ENCODE measurements at places on chromosomes 4 and X. TPM values are rescaled to one million over a fixed set of nuclear protein-coding genes. Genes with fewer than 3 reads are reported as not detected.

- no peak for DNase-seq
Measured at GRCh38 chr4:151409470-151410313, 716 bp downstream of the FHIP1A start.

DNA sequence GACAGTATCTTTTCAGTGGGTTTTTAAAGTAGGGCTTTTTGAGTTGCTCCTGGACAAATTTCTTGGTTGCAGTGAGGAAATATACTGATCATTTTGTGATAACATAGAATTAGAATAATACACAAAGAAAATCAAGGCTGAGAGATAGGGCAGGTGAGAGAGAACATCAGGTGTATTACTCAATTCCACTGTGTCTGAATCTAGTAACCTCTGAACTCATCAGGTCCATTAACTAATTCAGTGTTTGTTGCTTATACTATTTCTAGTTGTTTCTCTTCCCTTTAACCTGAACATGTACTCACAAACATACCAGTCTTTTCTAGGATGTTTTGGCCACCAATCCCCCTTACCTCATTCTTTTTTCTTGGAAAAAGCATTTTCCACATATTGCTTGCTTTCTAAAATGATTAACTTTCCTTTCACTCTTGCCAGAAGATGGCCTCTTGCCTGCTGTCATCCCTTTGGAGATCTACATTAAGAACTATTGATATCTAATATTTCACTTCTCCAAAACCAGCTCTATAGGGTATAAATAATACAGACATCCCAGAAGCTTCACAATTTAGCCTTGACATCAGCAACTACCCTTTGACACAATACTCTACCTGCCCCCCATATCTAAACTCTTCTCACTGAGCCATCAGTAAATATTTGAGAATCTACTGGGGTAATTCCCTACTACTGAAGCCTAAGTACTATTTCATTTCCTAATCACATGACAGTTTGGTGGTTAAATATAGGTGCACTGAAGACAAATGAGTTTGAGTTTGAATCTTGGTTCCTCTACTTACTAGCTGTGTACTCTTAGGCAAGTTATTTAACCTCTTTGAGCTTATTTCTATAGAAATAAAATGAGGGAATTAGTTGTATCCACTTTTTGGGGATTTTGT lies 470.8 kb upstream of the IGFBP7 start:
- no peak for DNase-seq

CT47B1 gene
- not detected for total RNA-seq

GRCh38 chr4:106194801-106195200 lies 121.2 kb downstream of the TBCK start:
- no peak for DNase-seq

DNA sequence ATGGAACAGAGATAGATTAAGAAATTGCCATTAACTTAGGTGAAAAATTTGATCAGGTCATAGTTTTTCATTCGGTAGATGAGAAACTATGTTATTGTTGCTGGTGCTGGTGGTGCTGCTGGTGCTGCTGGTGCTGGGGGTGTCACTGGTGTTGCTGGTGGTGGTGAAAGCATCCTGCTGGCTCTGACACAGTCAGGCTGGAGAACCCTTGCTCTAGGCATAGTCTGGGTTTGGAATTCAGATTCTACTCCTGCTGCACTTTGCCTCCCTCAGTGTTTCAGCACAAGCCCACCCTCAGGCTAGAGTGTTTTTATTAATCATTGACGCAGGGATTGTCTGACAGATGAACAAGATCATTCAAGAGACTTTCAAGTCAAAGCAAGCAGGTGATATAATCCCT lies 80.2 kb downstream of the USP46 start:
- no peak for DNase-seq

GRCh38 chr4:18127030-18127429 lies 105.5 kb upstream of the LCORL start:
- no peak for DNase-seq

DNA sequence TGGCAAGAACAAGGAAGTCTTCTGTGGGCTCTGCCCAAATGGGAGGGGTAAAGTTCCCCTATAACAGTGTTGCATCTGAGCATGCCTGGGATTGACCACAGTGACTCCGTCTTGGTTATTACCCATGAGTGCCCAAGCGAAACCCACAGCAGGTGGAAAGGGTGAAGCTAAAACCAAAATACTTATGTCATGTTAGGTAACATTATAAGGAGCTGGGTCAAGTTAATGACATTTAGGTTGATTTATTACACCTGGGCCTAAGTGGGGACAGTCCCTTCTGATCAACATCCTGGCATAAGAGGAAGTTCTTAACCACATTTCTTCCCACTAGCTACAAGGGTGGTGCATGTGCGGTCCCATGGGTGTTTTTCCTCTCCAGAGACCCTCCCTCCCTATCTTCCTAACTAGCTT lies 1.3 kb upstream of the ZNF732 start:
- no peak for DNase-seq

- no peak for DNase-seq
Measured at GRCh38 chr4:23942471-23942870, 52.6 kb upstream of the PPARGC1A start.

STS gene
- 21.1 TPM for total RNA-seq
